Stimulated activated CD8-positive, alpha-beta memory T cell treated with anti-CD3 and anti-CD28 coated beads, Interleukin-2, amount 100 ng/mL, for 1 hour (primary cell): ENCODE measurements at places on chromosomes 4 and X.

DNA sequence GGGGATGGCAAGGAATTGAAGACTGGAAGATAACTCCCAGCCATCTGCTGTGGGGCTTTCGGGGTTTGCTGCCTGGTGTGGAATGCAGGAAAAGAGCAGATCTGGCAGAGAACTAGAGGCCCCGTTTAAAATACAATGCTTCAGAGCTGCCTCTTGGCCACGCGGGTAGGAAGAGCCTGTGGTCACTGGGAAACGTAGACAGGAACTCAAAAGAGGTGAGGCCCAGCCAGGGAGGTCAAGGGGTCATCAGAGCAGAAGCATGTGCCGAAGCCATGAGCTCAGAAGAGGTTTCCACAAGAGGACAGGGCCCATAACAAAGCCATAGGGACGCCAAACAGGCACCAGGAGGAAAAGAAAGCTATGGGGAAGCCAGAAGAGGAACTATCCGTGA, 14.5 kb upstream of the STS start:
- DNase-seq: no peak

DNA sequence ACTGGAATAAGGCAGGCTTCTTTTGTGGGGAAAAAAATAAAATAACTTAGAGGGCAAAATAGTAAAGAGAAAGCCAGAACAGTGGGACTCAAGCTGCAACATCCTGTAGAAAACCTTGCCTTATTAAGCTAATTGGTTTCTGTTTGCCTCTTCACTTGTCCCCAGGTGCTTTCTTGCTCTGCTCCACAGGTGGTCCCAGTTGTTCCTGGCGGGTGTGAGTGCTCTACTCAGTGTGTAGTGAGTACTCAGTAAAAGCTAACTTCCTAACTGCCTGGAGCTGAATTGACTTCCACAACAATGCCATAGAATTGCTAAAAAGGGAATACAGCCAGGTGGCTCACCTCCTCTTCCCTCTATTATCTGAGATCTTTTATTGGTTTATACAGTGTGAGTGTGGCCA, 930.2 kb downstream of the C4orf33 start:
- DNase-seq: no peak

GRCh38 chr4:57865264-57865663, 755.1 kb upstream of the IGFBP7 start:
- no peak for DNase-seq

GRCh38 chr4:158809611-158810486, 41.0 kb downstream of the FNIP2 start:
- DNase-seq: no peak

DNA sequence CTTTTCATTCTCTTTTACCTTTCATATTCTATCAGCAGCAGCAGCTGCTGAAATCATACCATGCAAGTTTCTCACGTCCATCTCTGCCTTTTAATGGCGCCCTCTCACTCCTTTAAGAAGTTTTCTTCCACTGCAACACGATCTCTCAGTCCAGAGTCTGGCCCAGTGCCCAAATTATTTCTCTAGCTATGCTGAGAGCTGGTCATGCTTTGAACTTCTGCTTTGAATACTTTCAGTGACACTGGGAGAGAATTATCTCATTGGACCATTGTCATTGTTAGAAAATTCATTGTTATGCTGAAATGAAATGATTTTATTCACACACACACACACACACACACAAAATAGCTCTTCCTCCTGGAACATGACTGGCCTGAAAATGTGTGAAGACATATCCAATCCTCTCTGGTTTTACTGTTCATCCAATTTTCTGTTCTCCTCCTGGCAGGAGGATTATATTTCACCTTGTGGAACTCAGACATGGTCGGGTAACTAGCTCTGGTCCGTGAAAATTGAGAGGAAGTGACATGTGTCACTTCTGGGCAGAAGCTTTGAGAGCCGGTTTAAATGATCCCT, 1.3 kb upstream of the PDHA1 start:
- no peak for DNase-seq

- DNase-seq: no peak
Observed at GRCh38 chr4:2924286-2924685, 38.9 kb downstream of the NOP14 start.

- DNase-seq: no peak
Observed at GRCh38 chr4:7434766-7435150, at the start of gene PSAPL1. Gene PSAPL1 (minus strand): TSS chr4:7434930. CDS start chr4:7434879, 51 bp downstream.

GRCh38 chrX:10039821-10040793, 72.9 kb downstream of the CLDN34 start:
- DNase-seq: no peak

GRCh38 chrX:110304884-110305283, 13.0 kb downstream of the AMMECR1 start:
- DNase-seq: no peak

GRCh38 chr4:144213371-144213770, 72.9 kb upstream of the GYPA start:
- no peak for DNase-seq

GRCh38 chr4:60034361-60034760, 1165.8 kb upstream of the ADGRL3 start:
- no peak for DNase-seq

GRCh38 chr4:172188248-172188988, 375.2 kb downstream of the GALNTL6 start:
- no peak for DNase-seq

GRCh38 chr4:123939621-123940020, 543.0 kb downstream of the SPRY1 start:
- DNase-seq: no peak

DNA sequence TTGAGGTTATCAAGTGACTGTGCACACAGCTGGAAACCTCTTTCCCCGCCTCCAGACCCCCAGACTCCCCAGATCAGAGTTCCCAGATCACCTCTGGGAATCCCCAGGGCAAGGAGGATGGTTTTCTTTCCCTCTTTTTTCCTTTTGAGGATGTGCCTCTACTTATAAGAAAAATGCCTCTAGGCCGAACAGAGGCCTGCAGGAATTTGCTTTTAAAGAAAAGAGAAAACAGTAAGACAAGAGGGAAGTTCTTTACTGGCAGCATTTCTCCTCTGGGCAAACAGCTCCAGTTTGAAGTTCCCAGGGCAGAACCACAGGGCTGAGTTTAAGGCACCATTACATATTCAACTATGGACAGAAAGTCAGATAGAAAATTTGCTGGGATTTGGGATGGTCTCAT, 837.9 kb upstream of the LCORL start:
- DNase-seq: no peak

DNA sequence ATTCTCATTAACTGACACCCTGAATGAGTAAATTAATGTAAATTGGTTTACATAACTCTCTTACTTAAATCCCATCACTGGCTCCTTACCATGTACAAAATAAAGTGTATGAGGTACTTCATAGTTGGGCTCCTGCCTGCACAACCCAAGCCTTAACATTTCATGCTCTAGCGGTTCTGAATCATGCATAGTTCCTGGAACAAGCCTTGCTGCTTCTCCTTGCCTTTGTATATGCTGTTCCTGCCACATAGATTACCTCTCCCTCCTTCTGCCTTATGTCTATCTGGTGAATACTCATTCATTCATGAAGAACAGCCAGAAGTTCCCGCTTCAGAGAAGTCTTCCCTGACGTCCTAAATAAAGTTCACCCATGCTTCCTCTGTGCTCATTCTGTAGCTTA, 594.7 kb downstream of the SMARCA1 start:
- DNase-seq: no peak

GRCh38 chr4:98780926-98781325, 122.5 kb upstream of the TSPAN5 start:
- no peak for DNase-seq

- no peak for DNase-seq
Observed at GRCh38 chr4:30989508-30989907, 269.3 kb downstream of the PCDH7 start.

DNA sequence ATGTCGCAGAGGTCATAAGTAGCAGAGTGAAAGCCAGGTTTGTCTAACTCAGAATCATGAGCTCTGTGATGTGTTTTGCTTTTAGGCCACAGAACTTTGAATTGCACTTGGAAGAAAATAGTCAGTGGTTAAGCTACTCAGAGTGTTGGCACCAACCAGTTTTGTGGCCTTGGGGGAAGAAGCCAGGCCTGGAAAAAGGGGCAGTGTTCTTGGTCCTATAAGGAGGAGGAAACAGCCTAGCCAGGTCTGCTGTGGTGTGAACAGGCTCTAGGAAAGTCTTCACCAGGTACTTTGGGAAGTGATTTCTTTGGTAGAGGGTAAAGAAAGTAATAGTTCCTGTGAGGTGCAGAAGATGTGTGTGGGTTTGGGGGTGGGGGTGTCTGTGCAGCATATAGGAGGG, 49.2 kb downstream of the FHIP1A start:
- no peak for DNase-seq

DNA sequence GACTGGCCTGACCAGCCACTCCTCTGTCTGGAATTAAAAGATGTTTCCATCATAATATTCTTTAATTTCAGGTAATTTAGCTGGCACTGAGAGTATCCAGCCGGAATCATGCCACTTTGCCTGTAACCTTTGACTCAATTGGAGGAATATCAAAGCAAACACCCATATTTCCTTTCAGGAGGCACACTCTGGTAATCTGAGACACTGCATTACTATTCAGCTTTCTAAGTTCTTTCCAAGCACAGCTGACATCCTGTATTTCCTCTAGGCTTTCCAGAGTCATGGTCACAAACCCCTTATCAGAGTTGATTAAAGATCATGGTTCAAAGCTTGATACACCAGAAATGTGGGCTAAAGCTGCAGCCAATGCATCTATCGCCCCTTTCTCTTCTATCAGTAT, 29.3 kb downstream of the INTS12 start:
- DNase-seq: no peak

DNA sequence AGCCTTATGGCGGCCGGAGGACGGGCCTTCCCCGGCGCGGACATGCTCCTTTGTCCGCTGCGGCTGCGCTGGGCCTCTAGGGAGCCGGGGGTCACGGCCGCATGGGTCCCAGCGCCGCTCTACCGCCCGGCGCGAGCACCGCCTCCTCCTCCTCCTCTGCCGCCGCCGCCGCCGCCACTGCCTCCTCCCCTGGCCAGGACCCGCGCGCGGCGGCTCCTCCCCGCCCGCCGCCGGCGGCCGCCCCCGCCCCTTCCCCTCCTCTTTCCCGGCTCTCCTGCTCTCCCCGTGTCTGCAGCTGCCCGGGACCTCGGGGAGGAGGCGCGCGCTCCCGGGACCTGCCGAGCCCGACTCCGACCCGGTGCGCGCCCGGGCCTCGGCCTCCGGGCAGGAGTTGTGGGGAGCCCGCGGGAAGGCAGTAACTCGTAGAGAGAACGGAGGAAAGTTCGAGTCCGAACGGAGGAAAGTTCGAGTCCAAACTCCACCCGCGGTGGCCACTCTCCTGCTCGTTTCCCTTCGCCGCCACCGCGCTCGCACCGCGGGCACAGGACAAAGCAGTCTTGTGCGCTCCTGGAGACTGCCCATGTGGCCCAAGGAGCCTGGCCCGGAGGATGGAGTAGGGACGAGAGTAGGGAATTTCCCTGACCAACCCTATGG, at the start of gene ADGRA3:
Gene ADGRA3 (minus strand): TSS at position 179 of the 654 bp plus-strand sequence. CDS start 282 bp downstream, outside the sequence.
- no peak for DNase-seq

DNA sequence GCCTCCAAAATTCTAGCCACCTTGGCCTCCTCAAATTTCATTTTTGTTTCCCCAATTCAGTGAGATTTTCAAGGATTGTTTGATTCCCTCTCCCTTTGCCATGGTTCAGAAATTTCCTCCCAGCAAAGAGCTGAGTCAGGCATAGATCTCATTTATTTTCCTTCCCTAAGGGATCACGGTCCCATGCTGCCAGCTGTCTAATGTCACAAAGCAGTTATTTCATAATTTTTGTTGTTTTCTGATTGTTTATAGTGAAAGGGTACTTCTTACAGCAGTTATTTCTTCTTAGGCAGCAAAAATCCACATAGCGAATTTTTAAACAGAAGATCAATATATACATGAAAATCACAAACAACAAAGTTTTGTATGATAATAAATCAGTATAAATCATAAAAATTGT, 470.5 kb upstream of the MAGEB18 start:
- DNase-seq: no peak

DNA sequence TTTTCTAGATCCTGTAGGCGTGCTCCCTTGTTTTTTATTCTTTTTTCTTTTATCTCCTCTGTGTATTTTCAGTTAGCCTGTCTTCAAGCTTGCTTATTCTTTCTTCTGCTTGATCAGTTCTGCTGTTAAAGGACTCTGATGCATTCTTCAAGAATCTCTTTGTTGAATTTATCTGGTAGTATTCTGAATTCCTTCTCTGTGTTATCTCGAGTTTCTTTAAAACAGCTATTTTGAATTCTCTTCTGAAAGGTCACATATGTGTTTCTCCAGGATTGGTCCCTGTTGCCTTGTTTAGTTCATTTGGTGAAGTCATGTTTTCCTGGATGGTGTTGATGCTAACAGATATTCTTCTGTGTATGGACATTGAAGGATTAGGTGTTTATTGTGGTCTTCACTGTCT, 15.3 kb downstream of the RAB33B start:
- no peak for DNase-seq

DNA sequence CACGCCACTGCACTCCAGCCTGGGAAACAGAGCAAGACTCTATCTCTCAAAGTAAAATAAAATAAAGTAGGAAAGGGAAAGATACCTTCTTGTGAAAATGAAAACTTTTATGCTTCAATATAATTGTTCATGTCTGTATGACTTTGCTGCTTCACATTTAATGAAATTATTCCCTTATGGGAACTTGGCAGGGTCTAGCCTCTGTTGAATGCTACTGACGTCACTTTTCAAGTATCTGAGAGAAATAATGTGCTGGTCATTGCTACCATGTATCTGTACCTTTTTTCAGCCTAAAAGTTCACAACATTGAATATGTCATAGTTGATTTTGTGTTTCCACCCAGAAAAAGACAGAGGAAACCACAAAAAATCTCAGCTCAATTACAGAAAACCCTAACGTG, 65.2 kb downstream of the PRDM5 start:
- DNase-seq: no peak

- DNase-seq: no peak
Observed at GRCh38 chr4:108620933-108621905, 843 bp downstream of the RPL34 start.

- DNase-seq: no peak
Observed at GRCh38 chrX:53303195-53303594, 21.8 kb upstream of the IQSEC2 start.

GRCh38 chrX:46015653-46016052, 529.6 kb downstream of the ZNF674 start:
- no peak for DNase-seq

GRCh38 chrX:1802912-1803311, 188.1 kb downstream of the ASMT start:
- no peak for DNase-seq

DNA sequence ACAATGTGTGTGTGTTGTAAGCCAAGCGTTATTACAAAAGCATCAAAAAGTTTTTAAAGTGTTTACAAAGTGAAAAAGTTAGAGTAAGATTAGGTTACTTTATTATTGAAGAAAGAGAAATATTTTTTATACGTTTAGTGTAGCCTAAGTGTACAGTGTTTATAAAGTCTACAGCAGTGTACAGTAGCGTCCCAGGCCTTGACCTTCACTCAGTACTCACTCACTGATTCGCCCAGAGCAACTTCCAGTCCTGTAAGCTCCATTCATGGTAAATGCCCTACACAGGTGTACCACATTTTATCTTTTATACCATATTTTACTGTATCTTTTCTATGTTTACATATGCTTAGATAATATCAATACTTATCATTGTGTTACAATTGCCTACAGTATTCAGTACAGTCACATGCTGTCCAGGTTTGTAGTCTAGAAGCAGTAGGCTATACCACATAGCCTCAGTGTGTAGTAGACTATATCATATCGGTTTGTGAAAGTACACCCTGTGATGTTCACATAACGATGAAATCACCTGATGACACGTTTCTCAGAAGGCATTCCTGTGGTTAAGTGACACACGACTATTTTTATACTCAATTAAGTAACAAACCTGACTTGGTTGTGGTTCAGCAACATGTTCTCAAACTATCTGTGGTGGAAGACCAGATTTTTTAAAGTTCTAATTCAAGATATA, 152.0 kb upstream of the EDNRA start:
- no peak for DNase-seq

- DNase-seq: no peak
Observed at GRCh38 chrX:7828594-7828993, 14.4 kb upstream of the VCX start.
